ENCODE measurements at places on chromosomes 12 and 14. TPM values are rescaled to one million over a fixed set of nuclear protein-coding genes. Genes with fewer than 3 reads are reported as not detected.
A peak's percentile ranks its signal among the peaks of the same experiment; 100 is the strongest.

Gene OR6C65
- not detected for total RNA-seq

Gene RFX4
- not detected for total RNA-seq

DNA sequence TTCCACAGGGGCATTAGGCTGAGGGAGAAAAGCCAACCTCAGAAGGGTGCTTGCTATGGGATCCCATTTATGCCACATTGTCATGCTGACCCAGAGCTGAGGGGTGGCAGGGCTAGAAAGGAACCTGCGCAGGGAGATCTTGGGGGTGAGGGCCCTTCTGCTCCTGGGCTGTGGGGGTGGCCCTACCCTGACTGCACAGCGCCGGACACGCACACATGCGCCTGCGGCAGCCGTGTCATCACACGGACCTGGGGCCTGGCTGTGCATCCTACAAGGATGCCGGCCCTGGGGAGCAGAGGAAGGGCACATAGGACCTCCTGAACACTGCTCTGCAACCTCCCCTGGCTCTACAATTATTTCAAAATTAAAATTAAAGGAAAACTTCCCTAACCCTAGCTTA is 6.9 kb downstream of the CDCA4 start:
- no peak overlapping the region for H3K27ac ChIP-seq
- H3K36me3 ChIP-seq: peaks cover 61% of the 10 kb centered on the region
- DNase-seq: no peak
- H3K4me1 ChIP-seq: peaks cover 49% of the 10 kb centered on the region
- no peak overlapping the region for H3K4me3 ChIP-seq

Gene HCAR2
- total RNA-seq: not detected

Gene ZFP36L1
- total RNA-seq: 57.4 TPM

Gene ATP5F1B
- 859 TPM for total RNA-seq

- H3K36me3 ChIP-seq: no peaks in the 10 kb centered on the region
- no peak overlapping the region for H3K27ac ChIP-seq
- H3K27me3 ChIP-seq: no peaks in the 10 kb centered on the region
- DNase-seq: no peak
- H3K4me1 ChIP-seq: no peaks in the 10 kb centered on the region
These were observed 948.2 kb downstream of the GALC start for GRCh38 chr14:87044807-87045206.

Gene LBHD2
- total RNA-seq: not detected

Gene NELL2
- total RNA-seq: 106 TPM

Gene BAG5
- total RNA-seq: 29.6 TPM

DNA sequence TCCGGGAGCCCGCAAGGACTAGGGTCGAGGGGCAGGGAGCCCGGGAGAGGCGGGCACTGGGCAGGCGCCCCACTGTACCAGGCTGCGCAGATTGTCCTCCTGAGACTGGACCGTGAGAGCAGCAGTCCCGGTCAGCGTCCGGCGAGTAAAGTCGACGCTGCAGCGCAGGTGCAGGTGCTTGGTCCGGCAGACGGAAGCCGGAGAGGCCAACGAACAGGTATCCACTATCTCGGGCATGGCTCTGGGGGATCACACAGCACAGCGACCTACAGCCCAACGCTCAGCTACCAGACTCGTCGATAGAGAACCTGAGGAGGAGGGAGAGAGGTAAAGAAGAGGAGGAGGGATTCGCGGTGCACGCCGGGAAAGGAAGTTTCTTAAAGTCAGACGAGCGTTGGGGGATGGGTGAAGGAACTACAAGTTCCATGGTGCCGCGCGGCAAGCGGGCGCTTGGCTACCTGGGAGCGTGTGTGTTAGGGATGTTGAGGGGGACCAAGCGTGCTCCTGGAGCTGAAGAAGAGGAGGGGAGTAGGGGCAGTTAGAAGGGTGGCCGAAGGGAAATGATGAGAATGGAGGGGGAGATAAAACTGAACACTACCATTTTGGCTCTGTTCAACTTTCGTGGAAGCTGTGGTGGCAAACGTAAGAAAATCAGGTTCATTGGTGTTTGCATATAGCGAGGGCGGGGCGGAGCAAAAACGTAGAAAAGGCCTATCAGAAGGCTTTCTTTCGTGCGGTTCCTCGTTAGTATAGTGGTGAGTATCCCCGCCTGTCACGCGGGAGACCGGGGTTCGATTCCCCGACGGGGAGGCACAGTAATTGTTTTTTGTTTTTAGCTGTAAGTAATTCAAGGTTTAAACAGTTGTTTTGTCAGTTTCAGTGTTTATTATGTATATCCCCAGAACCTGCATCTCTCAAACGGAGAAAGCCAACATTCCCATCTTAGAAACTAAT is at the start of gene LTA4H:
TSS of gene LTA4H (minus strand) at position 305 of the 954 bp plus-strand sequence. CDS start at position 237, 68 bp downstream.
- peaks cover 15% of the 10 kb centered on the region for H3K4me1 ChIP-seq
- no peaks in the 10 kb centered on the region for H3K27me3 ChIP-seq
- H3K4me3 ChIP-seq: no peak within 1 kb of the TSS
- DNase-seq: peak; percentile 100

- no peaks in the 10 kb centered on the region for H3K27me3 ChIP-seq
- peaks cover 90% of the 10 kb centered on the region for H3K36me3 ChIP-seq
- H3K27ac ChIP-seq: peak overlapping the region; percentile 99
- peaks cover 60% of the 10 kb centered on the region for H3K4me1 ChIP-seq
These were observed 552 bp downstream of the TAPBPL start for GRCh38 chr12:6452245-6452943.

- H3K36me3 ChIP-seq: peaks cover 11% of the 10 kb centered on the region
- DNase-seq: no peak
- H3K27me3 ChIP-seq: no peaks in the 10 kb centered on the region
- no peak overlapping the region for H3K4me3 ChIP-seq
- H3K4me1 ChIP-seq: peaks cover 15% of the 10 kb centered on the region
These were observed 25.9 kb upstream of the POLR3B start for GRCh38 chr12:106331599-106331998.

Gene ADAM20
- 0.45 TPM for total RNA-seq

- H3K27me3 ChIP-seq: no peaks in the 10 kb centered on the region
- H3K4me1 ChIP-seq: no peaks in the 10 kb centered on the region
- no peak overlapping the region for H3K27ac ChIP-seq
These were observed 140.9 kb downstream of the CCDC91 start for GRCh38 chr12:28331130-28331529.

DNA sequence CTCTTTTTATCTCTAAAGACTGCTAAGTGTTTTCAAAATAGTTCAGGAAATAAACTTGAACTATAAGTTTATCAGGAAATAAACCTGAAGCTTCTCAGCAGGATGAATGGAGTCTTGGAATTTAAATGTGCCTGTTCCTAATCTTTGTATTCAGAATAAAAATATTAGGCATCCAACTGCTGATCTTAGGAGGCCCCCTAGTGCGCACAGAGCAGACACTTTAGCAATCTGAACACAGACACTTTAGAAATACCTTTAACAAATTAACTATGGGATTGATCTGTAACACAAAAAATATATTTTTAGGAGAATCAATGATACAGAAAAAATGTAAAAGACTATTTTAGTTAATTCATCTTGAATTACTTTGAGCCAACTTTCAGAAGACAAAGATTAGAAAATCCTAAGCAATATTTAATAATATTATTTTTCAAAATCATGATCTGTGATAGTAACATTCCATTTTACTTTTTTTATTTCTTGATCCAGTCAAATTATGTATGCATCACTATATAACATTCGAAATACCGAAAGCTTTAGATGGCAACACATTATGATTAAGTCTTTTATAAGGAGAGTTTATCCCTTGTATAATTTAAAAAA is 80.9 kb downstream of the SLC41A2 start:
- no peak overlapping the region for H3K4me3 ChIP-seq
- H3K36me3 ChIP-seq: no peaks in the 10 kb centered on the region
- H3K4me1 ChIP-seq: peaks cover 2% of the 10 kb centered on the region
- H3K27me3 ChIP-seq: no peaks in the 10 kb centered on the region

GRCh38 chr14:35534208-35534872 is 376 bp downstream of the INSM2 start:
- H3K27me3 ChIP-seq: peaks cover 52% of the 10 kb centered on the region
- H3K27ac ChIP-seq: no peak overlapping the region
- peaks cover 5% of the 10 kb centered on the region for H3K36me3 ChIP-seq
- H3K4me1 ChIP-seq: peaks cover 6% of the 10 kb centered on the region

Gene C12orf54
- not detected for total RNA-seq

Gene NGB
- total RNA-seq: not detected

- H3K4me3 ChIP-seq: no peak overlapping the region
- no peaks in the 10 kb centered on the region for H3K36me3 ChIP-seq
- H3K4me1 ChIP-seq: no peaks in the 10 kb centered on the region
- H3K27me3 ChIP-seq: peaks cover 4% of the 10 kb centered on the region
These were observed 44.1 kb upstream of the JDP2 start for GRCh38 chr14:75383721-75384120.

DNA sequence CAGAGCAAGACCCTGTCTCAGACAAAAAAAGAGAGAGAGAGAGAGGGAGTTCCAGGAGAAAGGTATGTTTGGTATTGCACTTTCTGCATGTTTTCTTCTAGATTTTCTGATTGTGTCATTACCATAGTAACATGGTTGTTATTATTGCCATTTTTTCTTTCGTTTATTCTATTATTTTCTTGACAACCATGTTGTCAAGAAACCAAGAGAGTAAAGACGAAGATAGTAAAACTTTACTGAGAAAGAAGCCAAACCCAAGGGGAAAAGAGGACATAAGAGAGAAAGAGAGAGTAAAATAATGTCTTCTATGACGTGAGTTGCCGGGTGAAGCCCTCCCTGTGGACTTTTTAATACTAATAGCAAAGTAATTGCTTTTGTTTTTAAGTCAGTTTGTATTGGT is 1186.0 kb upstream of the SEL1L start:
- no peaks in the 10 kb centered on the region for H3K27me3 ChIP-seq
- no peak overlapping the region for H3K4me3 ChIP-seq
- no peaks in the 10 kb centered on the region for H3K4me1 ChIP-seq
- no peak for DNase-seq
- H3K27ac ChIP-seq: no peak overlapping the region
- no peaks in the 10 kb centered on the region for H3K36me3 ChIP-seq

DNA sequence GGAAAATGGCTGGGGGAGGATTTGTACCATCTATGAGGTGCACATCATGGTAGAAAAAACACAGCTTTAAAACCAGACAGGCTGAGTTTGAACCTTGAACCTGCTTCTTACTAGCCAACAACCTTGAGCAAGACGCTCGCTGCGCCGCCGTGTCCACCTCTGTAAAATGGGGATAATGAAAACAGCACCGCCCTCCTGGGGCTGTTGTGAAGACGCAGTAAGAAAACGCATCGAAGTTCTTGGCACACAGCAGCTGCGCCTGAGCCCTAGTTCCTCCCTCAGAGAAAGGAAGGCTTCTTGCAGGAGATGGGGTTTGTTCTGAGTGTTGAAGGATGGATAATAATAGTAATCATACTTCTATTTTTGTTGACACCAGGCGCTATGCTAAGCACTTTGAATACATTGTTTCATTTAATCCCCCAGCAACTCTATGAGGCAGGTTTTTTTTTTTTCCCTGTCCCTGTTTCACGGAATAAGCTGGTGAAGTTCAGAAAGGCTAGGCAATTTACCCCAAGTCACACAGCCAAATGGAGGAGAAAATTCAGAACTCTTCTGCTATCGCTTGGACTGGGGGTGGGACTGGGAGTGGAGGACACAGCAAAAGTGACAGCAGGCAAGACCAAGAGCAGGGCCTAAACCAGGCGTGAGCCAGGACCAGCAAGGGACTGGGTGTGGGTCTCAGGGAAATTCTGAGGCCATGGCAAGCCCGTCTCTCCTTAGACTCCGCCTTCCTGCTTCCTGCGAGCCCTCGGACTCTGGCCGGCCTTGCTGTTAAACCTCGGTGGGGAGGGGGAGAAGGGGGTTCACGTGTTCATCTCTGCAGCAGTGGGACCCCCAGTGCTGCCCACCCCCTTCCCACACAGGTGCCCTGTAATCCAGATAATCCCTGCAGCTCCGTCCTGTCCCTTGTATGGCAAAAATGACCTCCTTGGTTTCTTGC is 97.5 kb downstream of the LRRC74A start:
- no peaks in the 10 kb centered on the region for H3K27me3 ChIP-seq
- H3K4me1 ChIP-seq: peaks cover 75% of the 10 kb centered on the region
- H3K36me3 ChIP-seq: no peaks in the 10 kb centered on the region

GRCh38 chr14:78970677-78971076 is 800.5 kb downstream of the NRXN3 start:
- H3K27me3 ChIP-seq: peaks cover 2% of the 10 kb centered on the region
- no peaks in the 10 kb centered on the region for H3K36me3 ChIP-seq
- DNase-seq: no peak
- no peak overlapping the region for H3K27ac ChIP-seq
- H3K4me3 ChIP-seq: no peak overlapping the region

Gene OTUB2
- total RNA-seq: 0.29 TPM

GRCh38 chr12:12465522-12465921 is 97.1 kb downstream of the DUSP16 start:
- H3K27me3 ChIP-seq: no peaks in the 10 kb centered on the region
- H3K4me1 ChIP-seq: peaks cover 80% of the 10 kb centered on the region
- H3K27ac ChIP-seq: peak overlapping the region; percentile 71

GRCh38 chr12:99087278-99087677 is 442.2 kb downstream of the APAF1 start:
- no peaks in the 10 kb centered on the region for H3K4me1 ChIP-seq
- H3K36me3 ChIP-seq: no peaks in the 10 kb centered on the region
- H3K27me3 ChIP-seq: no peaks in the 10 kb centered on the region
- DNase-seq: no peak
- H3K27ac ChIP-seq: no peak overlapping the region
- H3K4me3 ChIP-seq: no peak overlapping the region

Gene PRICKLE1
- not detected for total RNA-seq

Measured in activated CD8-positive, alpha-beta T cell treated with anti-CD3 and anti-CD28 coated beads for 36 hours (primary cell).